ENCODE measurements at places on chromosomes 3 and 15.

DNA sequence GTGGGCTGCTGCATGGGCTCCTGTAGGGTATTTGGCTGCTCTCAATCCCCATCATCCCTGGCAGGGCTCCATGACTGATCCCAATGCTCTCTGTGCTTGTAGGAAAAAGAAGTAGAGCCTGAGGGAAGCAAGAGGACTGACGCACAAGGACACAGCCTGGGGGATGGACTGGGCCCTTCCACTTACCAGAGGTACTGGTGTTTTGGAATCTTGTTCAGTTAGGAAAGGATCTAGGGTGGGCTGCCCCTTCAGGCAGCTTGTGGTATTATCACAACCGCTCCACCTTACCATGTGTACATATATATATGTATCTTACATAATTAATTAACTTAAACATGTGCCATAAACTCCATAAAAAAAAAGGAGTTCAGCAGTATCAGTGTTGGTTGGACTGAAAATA lies 1.3 kb downstream of the SLC28A2 start:
- no peak for DNase-seq

DNA sequence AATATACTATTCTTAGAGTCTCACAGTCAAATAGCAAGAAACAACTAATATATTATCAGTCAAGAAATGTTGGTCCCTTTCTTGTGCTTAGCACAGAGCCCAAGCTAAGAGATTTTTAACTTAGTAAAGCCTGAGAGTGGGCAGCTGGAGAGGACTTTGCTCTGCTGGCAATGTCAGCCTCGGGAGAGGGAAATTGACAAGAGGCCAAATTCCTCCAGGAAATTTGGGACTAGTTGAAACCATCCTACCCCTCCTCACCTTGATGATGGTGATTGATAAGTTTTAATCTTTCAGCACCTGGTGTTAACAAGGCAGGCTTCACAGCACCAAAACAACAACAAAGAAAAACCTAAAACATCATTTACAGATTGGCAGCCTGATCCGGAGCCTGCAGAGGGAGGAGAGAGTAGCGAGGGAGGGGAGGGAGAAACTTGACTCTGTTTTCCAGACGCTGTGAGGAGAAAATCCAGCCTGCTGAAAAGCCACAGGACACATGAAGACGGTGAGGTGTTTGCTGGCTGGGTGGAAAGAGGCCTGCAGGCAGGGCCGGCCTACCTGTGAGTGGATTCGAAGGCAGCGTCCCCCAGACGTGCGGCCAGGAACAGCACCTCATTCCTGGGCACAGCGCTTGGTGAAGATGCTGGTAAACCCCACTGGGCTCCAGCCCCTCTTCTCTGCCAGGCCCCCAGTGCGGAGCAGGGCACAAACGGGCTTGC lies 150.9 kb downstream of the LRRC28 start:
- DNase-seq, result no peak

DNA sequence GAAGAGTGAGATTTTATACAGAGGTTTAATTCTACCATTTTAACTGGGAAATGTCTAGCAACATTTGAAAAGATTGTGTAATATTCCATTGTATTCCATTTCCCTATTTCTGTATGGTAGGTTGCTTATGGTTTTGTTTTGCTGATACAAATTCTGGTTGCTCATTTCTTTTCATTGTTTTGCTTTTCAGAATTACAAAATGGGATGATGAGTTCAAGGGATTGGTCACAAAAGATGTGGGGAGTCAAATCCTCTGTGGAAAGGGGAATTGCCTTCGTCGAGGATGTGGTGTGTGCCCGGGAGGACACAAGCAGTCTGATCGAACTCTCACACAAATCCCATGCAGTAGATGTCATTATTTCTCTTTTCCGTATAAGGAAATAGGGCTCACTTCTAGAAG lies 18.3 kb downstream of the SLCO3A1 start:
- DNase-seq, result no peak

GRCh38 chr3:43353923-43354670 lies 67.8 kb downstream of the SNRK start:
- DNase-seq, result no peak

- no peak for DNase-seq
Observed at GRCh38 chr15:66006986-66007385, 137.7 kb downstream of the RAB11A start.

GRCh38 chr15:49199666-49200065 lies 29.6 kb downstream of the GALK2 start:
- DNase-seq, result no peak

DNA sequence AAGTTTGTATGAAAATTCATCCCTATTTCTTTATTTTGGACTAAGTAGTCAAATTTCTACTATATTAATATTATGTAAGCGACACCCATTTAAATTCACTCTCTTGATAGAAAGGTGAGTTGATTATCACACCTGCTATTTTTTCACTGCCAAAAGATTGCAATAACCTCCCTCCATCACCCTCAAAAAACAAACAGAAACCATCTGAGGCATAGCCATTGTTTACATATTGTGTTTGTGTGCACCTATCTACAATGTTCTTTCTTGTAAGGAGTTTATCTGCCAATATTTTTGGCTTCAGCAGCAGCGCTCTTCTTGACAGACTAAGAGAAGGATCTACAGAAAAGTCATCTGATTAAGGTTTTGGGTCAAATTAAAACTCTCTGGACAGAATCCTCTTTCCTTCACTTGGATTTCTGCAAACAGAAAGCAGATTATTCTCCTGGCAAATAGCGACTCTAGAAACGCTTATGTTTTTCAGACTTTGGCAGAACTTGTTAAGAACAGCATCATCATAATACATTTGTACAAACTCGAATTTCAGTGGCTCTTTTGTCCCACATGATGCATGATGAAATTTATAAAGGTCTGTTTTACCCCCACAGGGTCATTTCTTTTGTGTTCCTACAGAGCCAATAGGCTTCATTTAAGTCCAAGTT lies 48.6 kb downstream of the KCNMB2 start:
- no peak for DNase-seq

- no peak for DNase-seq
Observed at GRCh38 chr15:100922192-100923040, 3.3 kb downstream of the LRRK1 start.

- DNase-seq, result no peak
Observed at GRCh38 chr3:31472479-31473390, 60.0 kb upstream of the STT3B start.

GRCh38 chr3:40971191-40972168 lies 227.8 kb upstream of the CTNNB1 start:
- no peak for DNase-seq

DNA sequence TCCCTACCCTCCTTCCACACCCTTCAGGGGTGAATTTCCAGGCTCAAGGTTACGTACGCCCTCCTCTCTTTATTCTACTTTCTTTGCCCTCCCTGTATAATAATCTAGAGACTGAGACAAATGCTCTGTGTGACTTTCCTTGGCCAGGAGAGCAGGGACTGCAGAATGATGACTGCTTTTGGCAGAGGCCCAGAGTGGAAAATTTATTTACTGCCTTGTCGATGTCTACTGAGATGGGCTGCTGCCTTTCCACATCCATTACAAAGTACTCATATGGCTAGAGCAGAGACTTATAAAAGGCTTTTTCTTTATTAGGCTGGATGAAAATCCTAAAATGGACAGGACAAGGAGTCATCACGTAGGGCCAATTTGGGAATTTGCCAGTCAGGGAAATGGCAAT lies 576.2 kb downstream of the TUSC7 start:
- no peak for DNase-seq

DNA sequence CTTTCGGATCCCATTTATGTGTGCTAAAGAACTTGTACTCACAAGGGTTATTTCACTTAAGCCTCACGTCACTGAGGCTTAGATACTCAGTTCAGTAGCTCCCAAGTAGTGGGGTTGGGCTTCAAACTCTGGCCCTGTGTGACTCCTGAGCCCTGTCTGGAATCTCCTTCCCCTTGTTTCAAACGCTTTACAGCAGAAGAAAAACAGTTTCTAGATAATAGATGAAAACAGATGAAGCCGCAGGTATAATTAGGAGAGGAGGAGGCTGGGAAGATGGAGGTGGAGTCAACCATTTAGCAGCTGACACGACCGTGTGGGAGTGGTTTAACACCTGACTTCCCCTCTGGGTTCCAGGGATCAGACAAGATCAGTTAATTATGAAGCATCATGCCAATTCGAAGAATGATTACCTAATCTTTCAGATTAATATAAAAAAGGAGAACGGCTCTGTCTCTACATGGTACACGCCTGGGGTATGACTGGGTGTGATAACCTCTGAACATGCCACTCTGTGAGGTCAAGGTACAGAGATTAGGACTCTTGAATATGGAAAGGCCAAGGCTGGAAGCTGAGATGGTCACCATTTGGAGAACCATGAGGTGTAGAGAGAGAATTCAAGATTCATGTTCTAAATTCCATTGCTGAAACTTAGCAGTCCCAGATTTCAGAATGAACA lies 31.1 kb downstream of the TPM1 start:
- no peak for DNase-seq

DNA sequence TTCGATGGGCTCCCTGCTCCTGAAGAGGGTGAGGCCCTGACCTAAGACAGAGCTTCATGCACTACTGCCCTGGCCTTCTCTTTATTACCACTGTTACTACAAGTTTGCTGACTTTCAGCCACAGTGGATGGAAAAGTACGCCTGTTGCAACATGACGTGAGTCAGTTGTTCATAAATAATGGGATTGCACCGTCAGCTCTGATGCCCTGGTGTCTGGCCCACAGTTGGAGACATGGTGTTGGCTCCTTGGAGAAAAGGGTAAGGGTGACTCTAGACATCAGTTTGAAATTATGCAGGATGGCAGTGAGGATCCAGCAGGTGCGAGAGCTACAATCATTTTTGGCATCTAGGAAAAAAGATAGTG lies 5.5 kb downstream of the PAQR5 start:
- DNase-seq, result no peak

GRCh38 chr15:75695220-75695619 lies 17.4 kb downstream of the CSPG4 start:
- DNase-seq, result no peak

DNA sequence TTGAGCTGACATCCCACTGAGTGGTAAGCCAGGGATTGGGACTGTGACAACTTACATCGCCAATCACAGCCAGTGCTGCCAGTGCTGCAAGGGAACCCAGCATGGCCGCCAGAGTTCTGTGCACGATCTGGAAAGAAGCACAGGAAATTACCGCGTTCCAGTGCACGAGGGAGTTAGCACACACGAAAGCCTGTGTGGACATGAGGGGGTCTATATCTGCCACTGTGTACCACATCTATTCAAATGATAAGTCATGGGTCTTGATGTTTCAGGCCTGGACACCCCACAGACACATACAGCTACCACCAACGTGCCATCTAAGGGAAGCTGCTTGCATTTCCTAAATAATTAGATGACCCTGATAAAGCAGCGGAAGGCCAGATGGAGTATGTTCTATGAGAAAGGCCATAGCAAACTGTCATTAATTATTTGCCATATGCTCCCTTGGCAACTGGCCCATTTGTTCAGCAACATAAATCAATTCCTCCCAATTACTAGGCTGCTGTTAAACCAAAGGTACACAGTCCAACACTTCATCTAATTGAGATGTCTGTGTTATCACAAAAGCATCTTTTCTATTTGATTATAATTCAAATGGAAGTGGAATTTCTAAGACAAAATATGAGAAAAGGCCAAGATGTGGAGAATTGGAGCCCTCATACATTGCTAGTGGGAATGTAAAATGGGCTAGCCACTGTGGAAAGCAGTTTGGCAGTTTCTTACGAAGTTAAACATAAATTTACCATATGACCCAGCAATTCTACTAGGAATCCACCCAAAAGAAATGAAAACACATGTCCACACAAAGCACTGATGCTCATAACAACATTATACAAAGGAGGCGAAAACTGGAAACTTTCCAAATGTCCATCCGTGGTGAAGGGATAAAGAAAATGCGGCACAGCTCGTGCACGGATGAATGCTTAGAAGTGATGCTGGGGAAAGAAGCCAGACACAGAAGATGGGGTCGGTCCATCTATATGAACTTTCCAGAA lies 108.3 kb downstream of the OCA2 start:
- DNase-seq, result no peak

DNA sequence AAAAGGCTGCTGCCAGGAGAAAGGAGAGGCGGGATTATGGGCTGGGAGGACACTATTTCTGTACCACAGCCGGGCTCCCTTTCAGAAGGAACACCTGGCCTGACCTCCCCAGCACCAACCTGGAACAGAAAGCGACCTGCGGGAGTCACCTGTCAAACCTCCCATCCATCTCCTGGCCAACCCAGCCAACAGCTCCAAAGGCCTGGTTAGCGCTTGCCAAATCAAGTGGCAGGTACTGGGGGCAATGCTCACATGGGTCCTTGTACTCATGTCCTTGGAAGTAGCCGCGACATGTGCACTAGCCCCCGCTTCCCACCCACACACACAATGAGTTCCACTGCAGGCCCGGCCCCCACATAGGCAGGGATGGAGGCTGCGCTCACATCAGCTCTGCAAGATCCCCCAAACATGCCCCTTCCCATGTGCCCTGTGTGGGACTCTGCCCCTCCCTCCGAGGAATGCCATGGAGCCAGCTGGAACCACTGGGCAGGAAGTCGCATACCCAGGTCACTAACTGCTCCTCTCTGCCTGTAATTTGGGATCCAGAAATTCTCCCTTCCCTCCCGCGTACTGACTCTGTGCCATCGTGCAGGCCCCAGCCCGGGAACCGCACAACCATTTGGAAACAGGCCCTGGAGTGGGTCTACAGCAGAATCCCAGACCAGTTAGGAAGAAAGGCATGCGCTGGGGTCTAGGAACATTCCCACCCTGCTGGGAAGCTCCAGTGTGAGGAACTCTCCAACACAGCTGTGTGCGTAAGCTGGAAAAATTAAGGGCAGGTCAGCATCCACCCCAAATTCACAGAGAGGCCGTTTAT lies 98.9 kb downstream of the LRIG1 start:
- DNase-seq, result no peak

- no peak for DNase-seq
Observed at GRCh38 chr15:52668133-52668532, 11.1 kb downstream of the ATOSA start.

GRCh38 chr3:155231792-155232191 lies 61.7 kb downstream of the STRIT1 start:
- DNase-seq, result no peak

- DNase-seq, result no peak
Observed at GRCh38 chr15:64478863-64479262, 18.5 kb downstream of the ZNF609 start.

- no peak for DNase-seq
Observed at GRCh38 chr3:153442386-153442785, 280.4 kb downstream of the RAP2B start.

GRCh38 chr3:43869491-43869890 lies 178.8 kb downstream of the ABHD5 start:
- no peak for DNase-seq

GRCh38 chr3:35894735-35895134 lies 255.4 kb downstream of the ARPP21 start:
- no peak for DNase-seq

DNA sequence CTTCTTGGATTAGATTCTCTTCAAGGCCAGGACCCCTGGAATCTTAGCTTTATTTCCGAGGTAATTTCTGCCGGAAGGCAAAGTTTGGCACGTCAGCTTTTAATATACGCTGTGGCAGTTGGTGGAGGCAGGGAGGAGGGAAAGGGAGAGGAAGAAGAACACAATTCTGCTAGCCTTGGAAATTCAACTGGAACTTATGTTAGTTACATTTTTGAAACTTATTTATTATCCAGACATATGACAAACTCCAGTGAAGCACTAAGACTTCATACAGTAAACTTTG lies 100.1 kb upstream of the TSC22D2 start:
- DNase-seq, result no peak

- no peak for DNase-seq
Observed at GRCh38 chr3:113968986-113969385, 21.2 kb downstream of the ZDHHC23 start.

- DNase-seq, result no peak
Observed at GRCh38 chr3:52904000-52904399, 6.7 kb upstream of the STIMATE start.

- no peak for DNase-seq
Observed at GRCh38 chr3:74041068-74041675, 416.4 kb upstream of the PDZRN3 start.

GRCh38 chr3:71064956-71065763 lies 518.4 kb downstream of the FOXP1 start:
- DNase-seq, result peak; percentile 49
